ENCODE measurements at places on chromosomes 7 and 10. TPM values are rescaled to one million over a fixed set of nuclear protein-coding genes. Genes with fewer than 3 reads are reported as not detected.

GRCh38 chr10:113056441-113057021 is 106.5 kb downstream of the TCF7L2 start:
- DNase-seq: peak; percentile 82

DNA sequence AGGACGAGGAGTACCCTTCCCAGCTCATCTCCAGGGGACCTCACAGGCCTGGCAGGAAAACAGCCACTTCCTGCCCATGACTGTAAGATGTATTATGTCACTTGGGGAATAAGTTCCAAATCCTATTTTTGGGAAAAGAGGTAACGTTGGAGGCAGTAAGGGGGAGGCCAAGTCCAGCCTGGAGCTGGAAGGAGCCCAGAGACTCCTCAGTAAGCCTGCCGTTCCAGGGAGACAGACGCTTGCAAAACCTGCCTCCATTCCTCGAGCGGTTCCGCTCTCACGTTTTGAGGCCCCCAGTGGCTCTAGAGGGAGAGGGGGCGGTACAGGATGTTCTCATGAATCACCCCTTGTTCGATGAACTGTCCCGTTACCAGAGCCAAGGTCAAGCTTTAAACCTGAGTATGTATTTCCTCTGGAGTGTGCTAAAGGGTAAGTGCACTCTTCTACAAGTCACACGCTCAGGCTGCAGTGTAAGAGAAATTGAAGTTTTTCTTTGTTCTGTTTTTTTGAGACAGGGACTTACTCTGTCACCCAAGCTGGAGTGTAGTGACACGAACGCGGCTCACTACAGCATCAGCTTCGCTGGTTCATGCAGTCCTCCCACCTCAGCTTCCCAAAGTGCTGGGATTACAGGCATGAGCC is 45.5 kb upstream of the CYTH3 start:
- peak; percentile 64 for DNase-seq

GRCh38 chr7:47329320-47329926 is 252.5 kb downstream of the TNS3 start:
- peak; percentile 44 for DNase-seq

DNA sequence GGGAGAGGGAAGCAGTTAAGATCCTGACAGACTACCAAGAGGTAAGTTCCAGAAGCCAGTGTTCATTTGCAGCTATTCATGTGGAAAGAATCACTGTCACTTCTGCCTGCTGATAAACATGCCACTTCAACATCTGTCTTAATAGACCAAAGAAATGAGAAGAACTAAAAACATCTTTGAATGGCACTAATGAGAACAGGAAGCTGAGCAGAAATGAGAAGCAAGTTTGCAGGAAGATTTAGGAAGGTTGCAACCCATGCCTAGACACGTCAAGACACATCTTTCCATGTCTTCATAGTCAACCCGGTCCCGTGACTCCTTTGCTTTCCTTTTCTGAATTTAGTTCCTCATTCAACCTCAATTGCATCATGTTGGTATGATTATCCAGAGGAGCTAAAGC is 180.0 kb downstream of the PDE1C start:
- DNase-seq: peak; percentile 33

DNA sequence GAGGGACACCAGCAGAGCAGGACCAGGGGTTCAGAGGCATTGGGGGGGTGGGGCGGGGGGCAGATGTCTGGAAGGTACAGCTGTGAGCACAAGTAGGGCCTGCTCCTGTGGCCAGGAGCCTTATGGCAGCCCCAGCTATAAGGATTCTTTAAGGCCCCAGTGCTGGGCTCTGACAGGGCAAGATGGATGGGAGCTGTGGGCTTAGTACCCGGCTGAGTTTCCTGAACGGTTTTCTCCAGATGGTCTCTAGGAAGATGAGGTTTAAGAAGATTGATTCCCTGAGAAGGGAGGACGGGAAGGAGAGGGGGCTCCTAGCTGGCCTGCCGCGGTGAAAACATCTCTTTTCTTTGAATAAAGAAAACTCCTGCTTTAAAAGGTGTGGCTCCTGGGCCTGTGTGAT is 30.1 kb upstream of the COMTD1 start:
- no peak for DNase-seq

GRCh38 chr10:7265396-7266123 is 145.3 kb downstream of the SFMBT2 start:
- no peak for DNase-seq

- DNase-seq: no peak
Measured at GRCh38 chr10:106947643-106948042, 216.9 kb downstream of the SORCS1 start.

- peak; percentile 42 for DNase-seq
Measured at GRCh38 chr10:110214371-110214826, 7.0 kb downstream of the MXI1 start.

GRCh38 chr7:128270826-128271272 is 29.8 kb downstream of the LEP start:
- DNase-seq: no peak

DNA sequence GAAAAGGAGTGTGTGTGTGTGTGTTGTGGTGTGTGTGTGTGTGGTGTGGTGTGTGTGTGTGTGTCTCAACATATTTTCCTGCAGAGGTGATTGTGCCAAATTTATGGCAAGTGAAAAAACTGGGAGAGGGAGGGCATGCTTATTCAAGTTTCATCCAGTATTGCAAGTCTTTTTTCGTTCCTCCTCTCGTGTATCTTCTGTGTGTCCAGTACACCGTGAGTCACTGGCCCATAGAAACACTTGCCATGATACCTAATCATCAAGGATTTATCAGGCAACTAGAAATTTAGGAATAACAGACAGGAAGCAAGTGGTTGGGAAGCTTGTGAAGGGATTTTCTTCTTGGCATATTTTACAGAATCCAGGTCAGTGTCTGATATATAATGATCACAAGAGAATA is 820.5 kb downstream of the GATA3 start:
- no peak for DNase-seq

MMRN2 gene
- 0.56 TPM for total RNA-seq

KLF14 gene
- not detected for total RNA-seq

UMAD1 gene
- 9.2 TPM for total RNA-seq

PIP gene
- total RNA-seq: not detected

ACSM6 gene
- total RNA-seq: not detected
